ENCODE measurements at places on chromosomes 13 and 19.

DNA sequence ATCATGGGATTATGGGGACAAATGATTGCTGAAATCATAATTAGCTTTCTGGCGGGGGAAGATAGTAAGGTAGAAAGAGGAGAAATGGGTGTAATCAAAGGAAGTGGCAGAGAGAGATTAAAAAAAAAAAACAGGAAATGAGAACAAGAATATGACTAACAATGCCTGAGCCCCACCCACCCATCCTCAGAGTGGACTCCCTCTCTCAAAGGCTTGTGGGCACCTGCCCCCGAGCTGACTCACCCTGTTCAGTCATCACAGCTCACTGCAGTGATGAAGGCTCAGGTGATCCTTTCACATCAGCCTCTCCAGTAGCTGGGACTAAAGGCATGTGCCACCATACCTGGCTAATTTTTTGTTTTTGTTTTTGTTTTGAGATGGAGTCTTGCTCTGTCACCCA lies 26.4 kb upstream of the TPT1 start:
- DNase-seq: peak; percentile 100

DNA sequence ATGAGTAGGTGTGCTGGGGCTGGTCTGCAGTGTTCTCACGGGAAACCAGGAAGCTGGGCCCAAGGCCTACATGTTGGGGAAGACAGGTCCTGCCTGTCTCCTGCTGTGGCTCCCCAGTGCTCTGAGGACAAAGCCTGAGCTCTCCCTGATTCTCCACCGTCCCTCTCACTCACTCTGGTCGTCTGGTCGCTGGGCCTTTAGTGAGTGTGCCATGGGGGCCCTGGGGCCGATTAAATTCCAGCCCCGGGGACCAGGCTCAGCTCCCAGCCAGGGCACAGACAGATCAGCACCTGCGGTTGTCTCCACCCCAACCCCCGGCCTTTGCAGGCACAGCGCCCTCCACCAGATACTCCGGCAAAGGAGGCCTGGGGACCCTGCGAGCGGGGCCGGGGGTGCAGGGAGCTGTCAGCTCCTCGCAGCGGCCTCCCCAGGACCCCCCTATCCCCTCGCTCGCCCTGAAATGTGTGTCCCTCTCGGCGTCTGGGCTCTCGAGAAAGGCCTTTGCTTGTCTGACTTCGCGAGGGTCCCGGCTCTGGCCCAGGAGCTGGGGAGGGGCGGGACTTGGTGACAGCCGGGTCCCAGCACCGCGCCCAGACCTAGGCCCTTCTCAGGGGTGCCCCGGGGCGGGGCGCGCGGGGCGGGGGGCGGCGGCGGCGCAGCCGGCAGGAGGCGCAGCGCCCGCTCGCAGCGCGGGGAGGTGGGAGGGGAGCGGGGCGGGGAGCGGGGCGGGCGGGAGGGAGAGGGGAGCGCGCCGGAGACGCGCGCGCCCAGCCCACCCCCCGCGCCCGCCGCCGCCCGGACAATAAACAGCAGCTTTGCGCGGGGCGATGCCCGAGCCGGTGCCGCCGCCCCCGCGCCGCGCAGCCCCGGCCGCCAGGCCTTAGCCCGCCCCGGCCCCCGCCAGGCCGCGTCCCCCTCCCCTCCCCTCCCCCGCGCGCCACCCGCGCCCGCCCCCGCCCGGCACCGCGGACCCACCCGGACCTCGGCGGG lies at the start of gene PALM:
PALM (plus strand) TSS at position 782 of the 990 bp plus-strand sequence. CDS start 212 bp downstream, outside the sequence.
- no peak for DNase-seq

GRCh38 chr13:30832845-30833332 lies 73.2 kb upstream of the MEDAG start:
- DNase-seq: peak; percentile 89

DNA sequence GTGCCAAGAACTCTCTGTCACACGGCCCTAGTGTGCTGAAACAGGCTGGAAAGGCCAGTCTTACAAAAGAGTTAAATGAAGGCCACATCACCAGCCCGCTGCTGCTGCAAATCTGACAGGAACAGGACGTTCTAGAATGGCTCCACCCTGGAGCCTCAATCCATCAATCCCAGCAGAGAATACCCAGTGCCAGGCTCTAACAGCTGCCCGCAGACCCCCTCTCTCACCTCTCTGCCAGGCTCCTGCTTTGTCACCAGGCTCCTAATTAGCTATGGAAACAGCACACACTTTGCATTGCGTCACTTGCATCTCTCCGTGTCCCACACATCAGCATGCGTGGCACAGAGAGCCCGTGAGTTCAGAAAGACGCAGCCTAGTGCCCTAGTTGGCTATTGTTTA lies 314.1 kb downstream of the FOXO1 start:
- peak; percentile 10 for DNase-seq

DNA sequence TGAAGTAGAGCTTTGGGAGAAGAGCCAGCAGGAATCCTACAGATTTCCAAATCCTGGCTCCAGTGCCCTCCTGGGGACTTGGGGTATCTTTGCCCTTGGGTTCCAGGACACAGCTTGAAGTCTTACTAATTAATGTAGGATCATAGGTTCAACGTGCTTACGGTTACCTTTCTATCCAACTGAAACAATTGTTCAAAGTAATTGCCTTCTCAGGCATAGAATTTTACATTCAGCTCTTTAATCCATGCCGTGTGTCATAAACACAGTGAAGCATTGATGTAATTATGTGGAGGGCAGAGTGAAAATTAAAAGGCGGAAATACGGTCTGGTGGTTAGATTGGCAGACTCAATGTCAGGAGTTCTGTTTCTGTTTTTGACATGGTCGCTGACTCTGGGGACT lies 170.4 kb downstream of the COG6 start:
- DNase-seq: no peak

- DNase-seq: no peak
Observed at GRCh38 chr19:34645551-34645950, 31.4 kb downstream of the SCGB2B2 start.

DNA sequence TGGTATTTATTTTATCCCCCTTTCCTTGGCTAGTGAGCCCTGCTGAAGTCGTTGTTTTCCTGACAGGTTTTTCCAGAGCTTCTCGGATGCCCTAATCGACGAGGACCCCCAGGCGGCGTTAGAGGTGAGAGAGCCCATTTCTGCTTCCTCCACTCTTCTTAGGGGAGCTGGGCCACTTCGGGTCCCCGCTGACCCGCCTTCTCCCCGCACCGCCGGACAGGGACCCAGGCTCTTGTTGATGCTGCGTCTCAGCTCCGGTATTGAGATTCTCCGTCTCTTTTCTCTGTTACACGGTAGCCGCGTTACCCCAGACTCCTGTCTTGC lies 306 bp downstream of the SUGT1 start:
- DNase-seq: no peak

DNA sequence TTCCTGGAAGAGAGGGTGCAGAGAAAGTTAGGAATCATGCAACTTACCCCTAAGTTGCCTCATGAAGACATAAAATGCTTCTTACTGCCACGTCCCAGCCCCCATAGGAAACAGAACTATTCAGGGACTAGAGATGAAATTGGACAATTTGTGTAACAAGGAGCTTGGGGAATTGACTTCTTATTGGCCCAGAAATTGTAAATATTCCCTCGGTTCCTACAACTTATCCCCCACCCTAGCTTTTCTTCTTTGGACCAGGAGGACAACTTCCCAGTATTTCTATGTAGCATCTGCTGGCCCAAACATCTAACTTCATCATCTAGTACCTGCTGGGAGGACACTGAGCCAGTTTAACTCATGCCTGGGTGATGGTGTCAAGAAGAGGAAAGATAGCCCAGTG lies at the start of gene OR1M1:
OR1M1 (plus strand) TSS at position 301 of the 400 bp plus-strand sequence. CDS start 6,184 bp downstream, outside the sequence.
- DNase-seq: no peak

DNA sequence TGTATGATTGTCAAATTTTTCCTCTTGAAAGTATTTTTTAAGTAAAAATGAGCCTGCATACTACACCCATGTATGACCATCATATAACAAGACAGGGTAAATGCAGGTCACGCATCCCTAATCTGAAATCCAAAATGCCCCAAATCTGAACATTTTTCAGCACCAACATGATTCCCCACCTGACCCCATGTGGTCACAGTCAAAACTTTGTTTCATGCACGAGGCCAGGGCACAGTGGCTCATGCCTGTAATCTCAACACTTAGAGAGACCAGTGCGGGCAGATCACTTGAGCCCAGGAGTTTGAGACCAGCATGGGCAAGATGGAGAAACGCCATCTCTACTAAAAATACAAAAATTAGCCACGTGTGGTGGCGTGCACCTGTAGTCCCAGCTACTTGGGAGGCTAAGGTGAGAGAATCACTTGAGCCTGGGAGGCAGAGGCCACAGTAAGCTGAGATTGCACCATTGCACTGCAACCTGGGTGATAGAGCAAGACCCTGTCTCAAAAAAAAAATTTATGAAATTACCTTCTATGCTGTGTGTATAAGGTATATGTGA lies 63.7 kb upstream of the NPAS1 start:
- no peak for DNase-seq

DNA sequence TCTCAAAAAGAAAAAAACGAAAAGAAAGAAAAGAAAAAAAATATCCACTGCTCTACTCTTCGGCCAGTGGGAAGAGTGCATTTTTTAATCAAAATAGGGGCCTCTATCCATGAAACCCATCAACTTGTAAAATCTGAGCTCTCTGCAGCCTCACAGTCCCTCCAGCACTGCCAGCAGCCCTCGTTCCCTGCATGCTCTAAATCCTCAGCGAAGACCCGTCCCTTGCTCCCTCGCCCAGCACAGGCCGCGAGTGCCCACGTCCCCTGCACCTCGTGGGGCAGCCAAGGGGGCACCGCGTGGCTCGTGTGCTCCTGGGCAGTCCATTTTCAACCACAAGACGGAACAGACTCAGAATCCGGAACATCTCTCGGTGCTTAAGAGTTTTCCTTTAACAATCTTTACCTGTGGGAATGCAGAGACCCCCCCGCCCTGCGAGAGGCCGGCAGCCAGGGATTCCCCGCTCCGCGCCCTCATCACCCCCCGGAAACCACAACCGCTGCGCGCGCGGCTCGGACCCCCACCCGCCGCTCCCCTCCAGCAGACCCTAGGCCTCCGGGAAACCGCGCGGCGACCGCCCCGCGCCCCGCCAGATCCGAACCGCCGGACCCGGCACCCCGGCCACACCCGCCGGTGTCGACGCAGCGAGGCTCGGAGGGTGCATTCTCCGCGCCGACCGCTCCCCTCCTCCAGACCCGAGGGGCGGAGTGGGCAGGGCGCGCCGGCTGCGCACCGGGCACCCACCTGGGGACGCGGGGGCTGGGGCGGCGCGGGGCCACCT lies 638 bp downstream of the ANKRD27 start:
- no peak for DNase-seq

DNA sequence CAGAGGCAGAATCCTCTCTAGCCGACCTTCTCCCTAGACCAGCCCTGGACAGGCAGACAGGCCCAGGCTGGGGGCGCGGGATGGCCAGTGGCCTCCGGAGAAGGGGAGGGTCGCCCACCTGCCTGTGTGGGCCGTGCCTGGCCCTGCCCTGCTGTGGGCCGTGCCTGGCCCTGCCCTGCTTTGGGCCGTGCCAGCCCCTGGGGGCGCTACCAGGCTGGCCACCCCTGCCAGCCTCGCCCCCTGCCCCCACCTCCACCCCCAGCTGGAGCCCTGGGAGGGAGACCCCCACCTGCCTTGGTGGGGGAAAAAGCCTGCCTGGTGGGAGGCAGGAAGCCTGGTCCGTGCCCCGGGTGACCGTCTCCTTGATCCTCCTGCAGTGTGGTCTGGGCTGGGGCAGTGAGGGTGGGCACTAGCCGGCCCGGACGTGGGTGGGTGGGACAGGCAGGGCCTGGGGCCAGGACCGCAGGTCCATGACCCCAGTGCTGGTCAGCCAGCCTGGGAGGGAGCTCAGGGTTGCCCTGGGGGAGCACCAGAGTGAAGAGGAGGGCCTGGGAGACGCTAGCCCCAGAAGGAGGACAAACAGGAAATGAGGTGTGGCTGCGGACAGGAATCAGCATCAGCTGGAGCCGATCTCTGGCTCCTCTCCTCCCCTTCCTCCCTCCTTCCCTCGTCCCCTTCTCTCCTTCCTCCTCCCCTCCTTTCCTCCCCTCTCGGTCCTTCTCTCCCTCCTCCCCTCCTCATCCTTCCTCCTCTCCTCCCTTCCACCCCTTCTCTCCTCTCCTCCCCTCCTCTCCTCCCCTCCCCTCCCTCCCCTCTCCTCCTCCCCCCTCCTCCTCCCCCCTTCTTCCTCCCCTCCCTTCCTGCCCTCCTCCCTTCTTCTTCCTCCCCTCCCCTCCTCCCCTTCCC lies 5.1 kb upstream of the MKNK2 start:
- DNase-seq: peak; percentile 51

- no peak for DNase-seq
Observed at GRCh38 chr13:107347641-107348369, 779.9 kb upstream of the ARGLU1 start.

GRCh38 chr19:43735957-43736356 lies 18.8 kb downstream of the SMG9 start:
- DNase-seq: no peak

DNA sequence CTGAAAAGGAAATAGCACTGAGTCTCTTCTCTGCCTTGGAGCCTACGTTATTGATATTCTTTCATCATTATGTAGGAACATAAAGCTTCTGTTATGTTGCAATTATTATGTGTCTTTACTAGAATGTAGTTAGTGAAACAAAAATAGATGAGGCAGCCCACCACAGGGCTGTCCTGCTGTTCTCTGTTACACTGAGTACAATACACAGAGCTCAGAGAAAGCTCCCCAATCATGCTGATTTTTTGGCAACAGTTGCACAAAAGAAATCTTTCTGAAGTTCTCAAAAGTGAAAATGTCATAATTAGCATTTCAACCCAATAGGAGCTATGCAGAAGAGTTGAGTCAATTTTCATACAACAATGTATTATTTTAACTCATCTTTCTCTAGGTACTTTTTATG lies 119.5 kb downstream of the EFNB2 start:
- DNase-seq: no peak

- DNase-seq: no peak
Observed at GRCh38 chr13:61965756-61966155, 550.1 kb upstream of the PCDH20 start.

DNA sequence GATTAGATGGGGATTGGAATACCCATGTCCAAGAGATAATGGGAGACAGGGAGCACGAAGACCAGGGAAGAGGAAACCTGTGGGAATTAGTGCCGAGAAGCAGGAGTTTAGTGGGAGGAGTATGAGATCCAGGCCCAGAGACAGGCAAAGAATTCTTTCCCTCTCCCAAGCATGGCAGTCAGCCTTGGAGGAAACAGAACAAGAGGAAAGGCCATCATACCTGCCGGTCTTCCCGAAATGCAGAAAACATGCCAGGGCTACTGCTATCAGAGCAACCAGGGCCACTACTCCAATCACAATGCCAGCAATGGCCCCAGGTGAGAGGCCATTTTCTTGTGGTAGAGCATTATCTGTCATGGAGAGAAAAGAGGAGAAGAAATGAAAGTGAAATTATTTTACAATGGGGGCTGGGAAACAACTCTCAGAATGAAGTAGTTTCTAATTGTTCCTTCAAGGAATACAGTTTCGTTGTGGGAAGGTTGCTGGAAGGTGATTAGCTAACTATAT lies 16.1 kb downstream of the CEACAM1 start:
- no peak for DNase-seq

DNA sequence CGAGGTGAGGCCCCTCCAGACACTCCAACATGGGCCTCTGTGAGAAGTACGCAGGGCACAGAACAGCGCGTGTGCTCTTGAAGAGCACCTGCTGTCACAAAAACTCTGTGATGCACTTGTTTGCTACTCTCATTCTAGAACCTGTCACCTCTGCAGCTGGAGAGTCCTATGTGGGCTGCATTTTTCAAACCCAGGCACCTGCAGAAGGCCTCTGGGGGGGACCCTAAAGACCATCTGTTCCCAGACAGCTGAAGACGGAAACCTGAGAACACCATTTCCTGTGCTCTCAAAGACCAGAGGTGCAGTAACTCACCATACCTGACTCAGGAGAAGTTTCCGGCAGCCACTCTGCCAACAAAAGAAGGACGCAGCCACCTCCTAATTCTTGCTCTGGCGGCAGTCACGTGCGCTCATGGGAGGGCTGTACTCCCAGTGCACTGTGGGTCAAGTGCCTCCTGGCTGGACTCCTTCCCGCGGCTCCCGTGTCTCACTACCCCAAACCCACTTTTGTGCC lies 28.1 kb downstream of the RANBP3 start:
- peak; percentile 43 for DNase-seq
